Kasumi-1 (cell line): ENCODE measurements at places on chromosomes 6 and 20.
A peak's percentile ranks its signal among the peaks of the same experiment; 100 is the strongest.

GRCh38 chr20:50369225-50370035 is 140.8 kb upstream of the PTPN1 start:
- DNase-seq, result no peak

GRCh38 chr6:89356642-89357170 is 4.2 kb upstream of the UBE2J1 start:
- no peak for DNase-seq

DNA sequence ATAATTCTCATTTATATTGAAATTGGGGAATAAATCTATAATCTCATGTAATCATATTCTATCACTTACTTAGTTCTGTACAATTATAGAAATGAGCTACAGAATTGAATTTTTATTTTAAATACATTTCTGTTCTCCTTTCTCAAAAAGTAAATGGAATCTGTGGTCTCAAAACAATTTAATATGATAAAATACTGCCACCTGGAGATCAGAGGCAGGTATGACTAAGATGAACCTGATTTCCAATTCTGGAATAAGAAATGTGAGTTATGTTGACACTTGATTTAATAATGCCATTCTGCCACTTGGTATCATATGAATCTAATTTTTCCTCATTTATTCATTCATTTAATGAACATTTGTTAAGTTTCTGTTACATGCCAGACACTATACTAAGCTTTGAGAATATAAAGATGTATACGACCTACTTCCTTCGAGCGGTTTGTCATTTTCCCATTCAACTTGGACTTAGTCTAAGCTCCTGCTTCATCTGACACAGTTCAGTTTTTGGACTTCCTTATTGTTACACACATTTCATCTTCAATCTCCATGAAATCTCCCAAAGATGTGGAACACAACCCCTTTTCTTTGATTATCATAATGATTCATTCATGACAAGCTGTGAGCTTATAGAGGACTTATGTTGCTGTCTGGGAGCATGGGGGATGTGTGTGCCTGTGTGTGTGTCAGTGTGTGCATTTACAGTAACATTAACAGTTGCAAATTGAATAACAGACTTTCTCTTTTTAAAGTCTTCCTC is 7.5 kb upstream of the CCDC28A start:
- DNase-seq, result peak; percentile 65

GRCh38 chr6:156752666-156753301 is 24.4 kb upstream of the ARID1B start:
- DNase-seq, result no peak

DNA sequence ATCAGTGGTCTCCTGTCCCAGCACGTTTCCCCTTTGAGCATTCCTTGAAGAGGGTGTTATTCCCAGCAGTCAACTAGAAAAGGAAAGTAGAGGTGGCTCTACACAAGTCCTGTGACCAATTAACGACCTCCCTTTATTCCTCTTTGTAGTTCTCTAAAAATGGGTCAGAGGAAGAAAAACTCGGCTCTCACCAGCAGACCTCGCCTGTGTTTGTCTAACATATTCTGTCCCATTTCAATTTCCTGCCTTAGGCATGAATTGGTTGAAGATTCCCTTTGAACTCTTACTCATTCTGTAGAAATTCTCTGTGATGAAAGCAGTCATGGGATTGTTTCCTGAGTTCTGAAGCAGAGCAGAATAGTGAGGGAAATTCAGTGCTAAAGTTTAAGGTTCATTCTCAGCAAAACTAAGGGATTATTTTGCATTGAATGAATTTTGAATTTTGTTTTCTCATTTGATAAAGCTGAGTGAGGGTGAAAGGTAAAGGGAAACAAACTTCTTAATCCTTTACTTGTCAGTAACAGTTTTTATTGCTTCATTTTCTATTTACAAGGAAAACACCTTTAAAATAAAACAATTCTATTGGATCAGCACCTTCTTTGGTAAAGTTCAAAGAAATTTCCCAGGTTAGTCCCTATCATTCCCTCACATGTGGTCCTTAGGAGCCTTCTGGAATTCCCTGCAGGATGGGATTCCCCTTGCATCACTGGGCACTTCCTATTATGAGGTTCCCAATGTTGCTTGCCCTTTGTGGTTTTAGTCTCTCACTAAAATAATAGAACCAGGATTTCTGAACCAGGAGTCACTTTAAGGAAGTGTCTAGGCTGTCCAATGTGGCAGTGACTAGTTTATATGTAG is 105.8 kb downstream of the SLX4IP start:
- peak; percentile 13 for DNase-seq

- DNase-seq, result no peak
Measured at GRCh38 chr20:19129976-19130612, 82.3 kb upstream of the SLC24A3 start.

DNA sequence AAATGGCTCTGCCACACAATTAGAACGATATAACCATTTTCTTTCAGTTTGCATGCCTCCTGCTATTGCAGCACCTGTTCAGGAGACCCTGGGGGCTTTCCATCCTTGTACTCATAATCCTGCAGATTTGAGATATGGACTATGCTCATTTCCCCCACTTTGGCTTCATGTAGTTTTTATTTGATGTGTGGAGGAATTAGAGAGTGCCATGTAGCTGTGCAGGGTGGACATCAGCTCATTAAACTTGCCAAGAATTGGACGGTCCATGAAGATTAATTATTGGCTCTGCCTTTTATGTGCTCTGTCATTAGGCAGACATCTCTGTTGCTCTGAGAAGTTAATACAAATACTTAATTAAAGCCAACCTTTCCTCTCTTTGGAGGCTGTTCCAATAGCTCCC is 66.2 kb upstream of the CD83 start:
- no peak for DNase-seq

DNA sequence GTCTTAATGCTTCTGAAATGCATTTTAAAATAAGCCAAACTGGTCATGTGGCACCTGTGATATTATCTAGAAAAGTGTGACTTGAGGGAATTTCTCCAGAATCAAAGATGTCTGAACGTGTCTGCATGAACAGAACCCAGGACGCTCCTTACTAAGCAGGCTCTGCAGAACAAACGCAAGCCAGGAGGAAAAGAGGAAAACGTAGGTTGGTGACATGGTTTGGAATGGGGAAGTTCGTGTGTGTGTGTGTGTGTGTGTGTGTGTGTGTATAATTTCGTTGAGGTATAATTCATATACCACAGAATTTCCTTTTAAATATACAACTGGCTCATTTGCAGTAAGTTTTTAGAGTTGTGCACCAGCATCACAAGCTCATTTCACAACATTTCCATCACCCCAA is 200.5 kb upstream of the FOXQ1 start:
- DNase-seq, result peak; percentile 2

DNA sequence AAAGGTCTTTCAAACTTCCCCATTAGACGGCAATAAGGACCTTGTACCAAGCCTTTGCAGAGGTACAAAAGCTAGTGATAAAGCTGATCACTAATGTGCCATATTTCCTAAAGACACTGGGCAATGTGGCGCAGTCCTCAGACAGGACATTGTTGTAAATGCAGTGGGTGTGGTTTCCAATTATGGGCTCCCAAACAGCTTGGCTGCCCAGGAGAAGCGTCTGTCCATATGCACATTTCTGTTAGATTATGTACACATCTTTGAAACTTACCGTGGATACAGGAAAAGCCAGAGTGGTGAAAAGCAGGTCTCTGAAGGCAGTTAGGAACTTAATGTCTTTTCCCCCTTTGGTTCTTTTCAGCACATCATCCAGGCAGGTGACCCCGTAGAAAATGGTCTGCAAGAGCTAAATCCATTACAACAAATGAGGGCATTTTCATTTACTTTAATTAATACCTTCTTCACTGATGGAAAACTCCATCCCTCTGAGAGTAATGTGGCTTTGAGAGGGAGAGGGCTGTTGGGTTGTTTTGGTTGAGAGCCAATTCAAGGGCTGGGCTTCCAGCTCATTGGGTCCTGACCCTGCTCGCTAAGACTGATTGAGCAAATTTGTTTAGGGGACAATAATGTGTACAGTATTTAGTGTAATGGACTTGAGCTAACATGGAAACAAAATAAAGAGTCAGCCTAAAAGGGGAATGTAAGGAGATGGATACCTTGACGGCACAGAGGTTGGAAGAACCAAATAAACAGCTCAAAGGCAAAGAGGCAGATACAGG is 10.4 kb downstream of the ADTRP start:
- no peak for DNase-seq

GRCh38 chr6:33683051-33683571 is 28.4 kb downstream of the UQCC2 start:
- DNase-seq, result peak; percentile 11

DNA sequence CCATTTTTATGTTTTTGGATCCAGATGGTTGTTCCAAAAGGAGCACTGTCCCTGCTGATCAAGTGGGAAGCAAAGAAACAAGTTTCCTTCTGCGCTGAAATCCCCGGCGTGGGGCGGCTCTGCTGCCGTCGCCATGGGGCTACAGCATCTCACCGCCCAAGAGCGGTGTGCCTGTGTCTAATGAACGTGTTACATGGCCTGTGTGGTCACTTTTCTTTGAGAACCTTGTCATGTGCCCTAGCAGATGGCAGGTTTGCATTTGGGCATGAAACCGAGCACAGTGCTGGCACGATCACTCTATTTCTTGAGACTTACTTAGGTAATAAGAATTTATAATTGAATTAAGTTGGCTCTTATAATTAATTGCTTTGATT is 51.9 kb downstream of the ZDHHC14 start:
- DNase-seq, result no peak

DNA sequence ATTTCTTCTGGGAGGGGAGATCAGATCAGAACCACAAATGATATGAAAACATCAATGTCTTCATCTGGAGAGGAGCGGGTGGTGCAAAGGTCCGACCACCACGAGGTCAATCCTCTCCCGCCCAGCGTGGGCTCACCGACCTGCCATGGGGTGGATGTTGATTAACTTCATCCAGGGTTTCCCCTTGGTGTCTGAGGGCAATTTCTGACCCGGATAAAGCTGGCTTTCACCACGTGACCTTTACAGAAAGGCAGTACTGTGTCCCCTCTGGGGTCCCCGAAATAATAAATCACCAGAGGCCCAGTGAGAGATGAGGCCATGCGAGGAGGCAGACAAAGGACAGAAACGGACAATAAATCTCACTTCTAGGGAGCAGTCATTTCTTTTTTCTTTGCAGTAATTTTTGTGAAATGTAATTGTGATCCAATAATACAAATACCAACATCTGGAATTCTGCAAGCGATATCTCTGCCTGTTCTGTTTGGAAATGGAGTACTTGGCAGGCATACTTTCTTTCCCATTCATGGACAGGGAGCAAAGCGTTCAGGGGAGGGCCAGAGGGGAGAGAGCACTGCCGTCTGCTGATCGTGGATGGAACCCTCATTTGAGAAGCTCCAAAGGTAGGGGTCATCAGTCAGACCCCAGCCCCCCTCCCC is 55.1 kb upstream of the APCDD1L start:
- no peak for DNase-seq

GRCh38 chr6:41621802-41622201 is 16.5 kb upstream of the MDFI start:
- no peak for DNase-seq

GRCh38 chr6:15441981-15442380 is 196.1 kb downstream of the JARID2 start:
- no peak for DNase-seq

GRCh38 chr6:6843057-6843627 is 254.6 kb downstream of the LY86 start:
- DNase-seq, result no peak

DNA sequence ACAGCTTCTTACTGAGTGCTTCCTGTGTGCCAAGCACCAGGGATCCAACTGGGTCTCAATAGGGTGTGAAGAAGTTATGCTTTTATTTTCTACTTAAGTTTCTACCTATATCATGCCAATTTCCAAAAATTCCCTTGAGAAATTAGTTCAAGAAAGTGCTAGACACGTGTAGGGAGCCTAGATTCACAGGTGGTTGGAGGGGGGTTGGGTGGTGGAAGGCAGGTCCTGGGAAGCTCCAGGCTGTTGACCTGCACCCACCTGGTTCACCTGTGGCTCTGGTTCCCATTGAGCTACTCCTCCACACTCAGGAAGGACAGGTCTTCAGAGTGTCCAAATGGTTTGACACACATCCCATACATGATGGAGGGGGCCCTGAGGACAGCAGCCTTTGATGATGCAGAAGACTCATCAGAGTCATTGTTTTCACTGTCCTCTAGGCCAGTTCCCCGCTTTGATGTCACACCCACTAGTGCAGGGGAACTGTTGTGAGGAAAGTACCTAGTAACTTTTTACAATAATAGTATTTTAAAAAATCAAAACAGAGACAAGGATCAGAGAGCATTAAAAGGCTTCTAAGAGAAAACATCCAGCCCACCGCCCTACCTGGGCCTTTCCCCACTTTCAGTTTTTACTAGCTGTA is 39.8 kb upstream of the MYL9 start:
- DNase-seq, result no peak

DNA sequence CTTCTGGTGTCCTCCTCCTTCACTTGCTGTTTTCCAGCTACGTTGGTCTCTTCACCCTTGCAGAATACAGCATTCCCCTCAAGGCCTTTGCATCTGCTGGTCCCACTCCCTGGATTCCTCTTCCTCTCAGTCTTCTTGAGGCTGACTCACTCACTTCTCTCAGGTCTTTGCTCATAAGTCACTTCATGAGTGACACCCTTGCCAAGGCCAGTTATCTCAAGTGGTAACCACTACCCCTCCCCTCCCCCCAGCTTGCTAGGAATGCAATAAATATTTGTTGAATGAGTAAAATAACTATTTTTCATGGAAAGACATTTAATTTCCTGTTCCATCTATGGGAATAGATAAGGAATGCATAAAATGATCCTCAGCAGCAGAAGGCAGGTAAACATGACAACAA is 131.7 kb downstream of the PLCB4 start:
- DNase-seq, result no peak

- DNase-seq, result no peak
Measured at GRCh38 chr6:127864701-127865100, 36.2 kb downstream of the THEMIS start.

GRCh38 chr6:40440053-40440452 is 147.1 kb downstream of the LRFN2 start:
- no peak for DNase-seq

DNA sequence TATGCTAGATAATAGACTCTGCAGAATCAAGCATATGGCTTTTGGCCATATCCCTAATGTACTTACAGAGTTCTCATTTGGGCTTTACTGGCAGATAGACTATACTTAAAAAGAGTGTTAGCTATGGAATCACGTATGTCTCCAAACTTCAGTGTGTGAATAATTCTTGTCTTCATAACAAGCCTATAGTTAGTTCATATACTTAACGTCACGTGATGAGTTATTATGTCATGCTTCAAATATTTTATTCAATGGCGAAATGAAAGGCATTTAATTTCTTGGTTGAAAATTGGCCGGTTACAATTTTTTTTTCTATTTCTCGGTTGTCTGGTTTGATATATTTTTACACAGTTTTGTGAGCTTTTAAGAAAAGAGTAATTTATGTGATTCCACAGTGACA is 62.7 kb downstream of the MEI4 start:
- DNase-seq, result no peak
